ENCODE measurements at places on chromosomes 4 and X.
A peak's percentile ranks its signal among the peaks of the same experiment; 100 is the strongest.

GRCh38 chr4:24850674-24851073, 55.3 kb downstream of the SOD3 start:
- no peak for DNase-seq

DNA sequence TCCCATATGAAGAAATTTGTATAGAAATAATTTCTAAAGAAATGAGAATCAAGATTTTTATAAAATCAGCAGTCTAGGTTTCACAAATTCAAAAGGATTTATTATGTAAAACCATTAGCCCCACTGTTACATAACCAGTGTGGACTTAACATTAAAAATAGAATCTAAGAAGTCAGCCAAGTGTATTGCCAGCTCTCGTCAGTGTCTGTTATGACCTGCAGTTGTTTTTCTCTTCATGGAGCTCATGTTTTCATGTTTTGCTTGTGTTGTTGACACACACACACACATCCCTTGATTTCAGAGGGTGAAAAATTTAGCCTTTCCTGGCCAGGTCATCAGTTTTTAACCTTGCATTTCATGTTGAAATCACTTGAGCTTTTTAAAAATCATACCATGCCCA, 39.5 kb downstream of the USP38 start:
- DNase-seq, result no peak

DNA sequence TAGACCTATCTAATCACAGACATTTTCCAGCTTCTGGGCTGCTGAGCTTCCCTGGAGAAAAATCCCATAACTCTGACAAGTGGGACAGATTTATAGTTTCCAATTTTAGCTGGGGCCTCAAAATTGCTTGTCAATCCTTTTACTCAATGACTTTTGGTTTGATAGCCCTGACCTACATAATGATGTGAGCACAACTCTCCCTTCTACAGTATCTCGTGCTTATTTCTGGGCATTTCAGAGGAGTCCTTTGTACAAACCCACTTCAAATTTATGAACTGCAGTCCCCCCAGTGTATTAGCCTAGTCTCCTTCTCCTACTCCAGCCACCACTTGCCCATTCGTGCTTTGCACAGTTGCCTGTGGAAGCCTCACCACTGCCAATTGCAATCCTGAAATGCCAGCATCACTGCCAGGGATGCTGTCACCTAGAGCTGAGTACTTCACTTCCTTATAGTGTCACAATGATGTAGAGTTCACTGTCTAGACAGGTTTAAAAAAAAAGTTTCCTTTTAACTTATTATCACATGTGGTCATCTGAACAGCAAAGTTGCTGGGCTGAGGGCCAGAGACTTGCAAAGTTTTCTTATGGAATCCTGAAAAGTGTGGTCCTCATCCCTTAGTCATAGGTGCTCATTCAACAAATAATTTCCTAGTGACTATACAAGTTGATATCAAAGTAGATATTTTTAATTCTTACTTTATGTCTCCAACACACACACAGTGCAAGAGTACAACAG, 21.2 kb downstream of the TRAM1L1 start:
- no peak for DNase-seq

- DNase-seq, result no peak
These were observed 23.6 kb downstream of the CFAP99 start for GRCh38 chr4:2442175-2442993.

DNA sequence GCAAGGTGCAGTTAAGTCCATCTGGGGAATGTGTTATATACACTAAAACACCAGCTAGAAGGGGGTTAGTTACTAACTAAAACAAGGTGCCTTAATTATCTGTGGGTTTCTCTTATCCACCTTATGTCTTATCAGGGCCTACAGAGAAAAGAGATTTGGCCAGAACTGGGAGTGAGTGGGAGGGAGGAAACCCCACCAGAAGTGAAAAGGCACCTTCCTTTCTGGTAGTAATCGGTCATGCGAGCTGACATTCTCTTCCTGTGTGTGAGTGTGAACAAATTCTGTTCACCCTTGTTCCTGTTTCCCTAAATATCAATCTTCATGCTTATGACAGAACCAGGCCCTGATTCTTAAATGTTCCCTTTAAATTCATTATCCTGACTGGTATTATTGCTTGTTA, 43.5 kb downstream of the SRPX2 start:
- DNase-seq, result no peak

GRCh38 chr4:187687697-187688096, 307.9 kb upstream of the ZFP42 start:
- no peak for DNase-seq

DNA sequence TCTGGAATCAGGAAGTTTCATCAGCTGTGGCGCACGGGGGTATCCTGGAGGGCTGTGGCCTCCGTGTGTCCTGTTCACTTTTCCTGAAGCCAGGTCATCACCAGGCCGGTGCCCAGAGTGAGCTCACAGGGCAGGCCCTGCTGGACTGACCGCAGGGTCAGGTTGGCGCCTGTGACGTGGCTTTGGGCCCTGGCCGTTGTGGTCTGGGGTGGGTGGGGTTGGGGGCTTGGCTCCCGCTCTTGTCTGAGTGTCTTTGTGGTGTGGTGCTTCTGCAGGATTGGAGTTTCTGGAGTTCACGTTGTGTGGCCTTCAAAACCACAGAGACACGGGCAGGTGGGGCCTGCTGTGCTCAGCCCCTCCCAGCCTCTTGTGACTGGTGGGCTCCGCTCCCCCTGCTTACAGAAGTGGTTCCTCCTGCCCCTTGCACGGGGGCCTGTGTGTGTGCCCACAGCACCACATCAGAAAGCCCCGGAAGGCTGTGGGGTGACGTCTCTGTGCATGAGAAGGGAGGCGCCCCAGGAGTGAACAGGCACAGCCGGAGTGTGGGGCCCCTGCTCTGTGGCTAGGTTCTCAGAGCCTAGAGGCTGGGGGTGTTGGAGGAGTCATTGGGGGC, 9.5 kb downstream of the RGS12 start:
- peak; percentile 80 for DNase-seq

GRCh38 chr4:19187691-19188090, 1064.0 kb upstream of the SLIT2 start:
- DNase-seq, result no peak

DNA sequence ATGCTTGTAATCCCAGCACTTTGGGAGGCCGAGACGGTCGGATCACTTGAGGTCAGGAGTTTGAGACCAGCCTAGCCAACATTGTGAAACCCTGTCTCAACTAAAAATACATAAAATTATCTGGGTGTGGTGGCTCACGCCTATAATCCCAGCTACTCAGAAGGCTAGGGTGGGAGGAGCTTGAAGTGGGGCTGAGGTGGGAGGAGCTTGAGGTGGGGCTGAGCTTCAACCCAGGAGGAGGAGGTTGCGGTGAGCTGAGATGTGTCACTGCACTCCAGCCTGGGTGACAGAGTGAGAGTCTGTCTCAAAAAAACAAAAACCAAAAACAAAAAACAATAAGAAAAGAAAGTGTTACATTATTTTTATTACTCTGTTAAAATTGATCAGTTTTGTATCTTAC, 1164.4 kb upstream of the IGFBP7 start:
- no peak for DNase-seq

DNA sequence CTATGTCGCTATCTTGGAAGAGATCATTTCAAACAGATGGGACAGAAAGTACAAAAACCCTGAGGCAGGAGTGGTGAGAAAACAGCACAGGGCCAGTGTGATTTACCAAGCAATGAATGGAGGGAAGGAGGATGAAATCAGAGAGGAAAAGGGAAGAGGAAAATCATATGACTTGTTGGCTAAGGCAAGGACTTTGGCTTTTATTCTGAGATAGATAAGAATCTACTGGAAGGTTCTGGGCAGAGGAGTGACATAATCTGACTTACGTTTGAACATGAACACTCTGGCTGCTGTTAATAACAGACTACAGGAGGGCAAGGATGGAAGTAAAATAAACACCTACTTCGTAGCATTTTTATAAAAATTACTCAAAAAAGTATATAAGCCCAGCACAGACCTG, 207.8 kb upstream of the SLC7A11 start:
- no peak for DNase-seq

- no peak for DNase-seq
These were observed 41.6 kb upstream of the MTNR1A start for GRCh38 chr4:186596850-186597390.

DNA sequence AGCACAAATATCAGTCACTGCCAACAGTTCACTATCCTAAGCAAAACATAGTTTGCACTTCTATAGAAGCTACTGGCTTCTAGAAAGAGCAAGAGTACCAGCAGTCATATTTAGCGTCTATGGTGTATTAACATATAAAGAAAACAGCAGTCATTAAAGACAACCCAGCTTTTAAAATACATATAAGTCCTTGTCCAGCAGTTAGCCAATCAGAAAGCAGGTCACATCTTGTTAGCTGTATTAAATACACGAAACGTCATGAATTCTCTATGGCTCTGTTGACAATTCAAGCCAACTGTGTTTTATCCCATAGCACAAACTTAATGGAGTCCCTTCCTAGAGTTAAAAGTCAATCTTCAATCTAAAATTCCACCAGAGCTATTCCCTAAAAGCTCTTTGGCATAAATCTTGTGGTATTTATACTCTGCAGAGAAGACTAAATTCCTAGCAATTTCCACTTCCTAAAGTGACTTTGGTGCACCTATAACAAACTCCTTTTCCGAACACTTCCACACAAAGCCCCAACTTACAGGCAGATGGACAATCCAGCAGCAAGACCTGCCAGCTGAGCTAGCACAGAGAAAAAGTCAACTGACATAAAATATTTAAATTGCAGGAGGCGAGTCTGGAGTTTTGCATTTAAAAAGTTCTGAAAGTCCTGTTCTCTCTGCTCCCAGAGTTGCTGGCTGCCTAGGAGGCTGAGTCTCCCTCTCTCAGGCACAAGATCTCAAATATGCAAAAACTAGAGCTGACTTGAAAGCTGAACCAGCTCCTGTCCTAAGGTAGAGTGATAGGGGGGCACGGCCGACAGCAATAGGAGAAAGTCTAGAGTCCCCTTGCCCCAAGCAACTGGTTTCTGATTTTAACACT, 1.3 kb downstream of the LDB2 start:
- DNase-seq, result no peak

GRCh38 chr4:7366180-7366945, 68.4 kb downstream of the PSAPL1 start:
- DNase-seq, result no peak

Data from effector memory CD4-positive, alpha-beta T cell (primary cell).